Bronchial smooth muscle cell (primary cell): ENCODE measurements at places on chromosomes 4 and X. TPM values are rescaled to one million over a fixed set of nuclear protein-coding genes. Genes with fewer than 3 reads are reported as not detected.

The FAM193A gene
- 8.6 and 9.1 TPM in 2 replicates for total RNA-seq

The STOX2 gene
- total RNA-seq: 1.1 and 2.2 TPM in 2 replicates

The ZDHHC15 gene
- under 0.01 and 0.09 TPM in 2 replicates for total RNA-seq

The HSPA4L gene
- 5.8 and 9.3 TPM in 2 replicates for total RNA-seq

The P2RY8 gene
- not detected in 2 replicates for total RNA-seq

The BEX5 gene
- not detected in 2 replicates for total RNA-seq

The GCNA gene
- total RNA-seq: 1.1 and 2.2 TPM in 2 replicates

The KIAA0232 gene
- 11.8 and 13.7 TPM in 2 replicates for total RNA-seq

The IL1RAPL1 gene
- total RNA-seq: 0.86 and 3.6 TPM in 2 replicates
